Stimulated activated CD4-positive, alpha-beta T cell treated with anti-CD3 and anti-CD28 coated beads, Interleukin-4, amount 100 ng/mL, for 48 hours (primary cell): ENCODE measurements at places on chromosomes 4 and X.

- no peak for DNase-seq
Observed at GRCh38 chr4:109846395-109847098, 1.4 kb upstream of the LRIT3 start.

DNA sequence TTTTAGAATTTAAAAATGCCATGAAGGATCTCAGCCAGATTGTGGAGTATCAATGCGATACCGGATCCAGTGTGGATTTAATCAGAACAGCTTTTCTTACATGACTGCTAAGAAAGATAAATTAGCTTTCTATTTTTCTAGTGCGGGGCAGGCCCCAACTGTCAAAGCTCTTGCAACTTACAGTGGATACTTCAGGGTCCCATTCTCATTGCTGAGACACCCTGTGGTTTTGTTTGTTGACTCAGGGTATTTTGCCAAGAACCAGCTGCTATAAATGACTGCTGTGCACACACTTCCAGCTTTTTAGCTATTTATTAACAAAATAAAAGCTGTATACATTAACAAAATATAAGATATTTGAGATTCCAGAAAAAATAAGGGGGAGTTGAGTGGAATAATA is 166.4 kb downstream of the DCLK2 start:
- no peak for DNase-seq

GRCh38 chrX:100048156-100048555 is 361.9 kb downstream of the PCDH19 start:
- DNase-seq: no peak

- no peak for DNase-seq
Observed at GRCh38 chr4:145884775-145885174, 53.8 kb downstream of the ZNF827 start.

- DNase-seq: no peak
Observed at GRCh38 chr4:76704133-76704881, 193.6 kb downstream of the SOWAHB start.

DNA sequence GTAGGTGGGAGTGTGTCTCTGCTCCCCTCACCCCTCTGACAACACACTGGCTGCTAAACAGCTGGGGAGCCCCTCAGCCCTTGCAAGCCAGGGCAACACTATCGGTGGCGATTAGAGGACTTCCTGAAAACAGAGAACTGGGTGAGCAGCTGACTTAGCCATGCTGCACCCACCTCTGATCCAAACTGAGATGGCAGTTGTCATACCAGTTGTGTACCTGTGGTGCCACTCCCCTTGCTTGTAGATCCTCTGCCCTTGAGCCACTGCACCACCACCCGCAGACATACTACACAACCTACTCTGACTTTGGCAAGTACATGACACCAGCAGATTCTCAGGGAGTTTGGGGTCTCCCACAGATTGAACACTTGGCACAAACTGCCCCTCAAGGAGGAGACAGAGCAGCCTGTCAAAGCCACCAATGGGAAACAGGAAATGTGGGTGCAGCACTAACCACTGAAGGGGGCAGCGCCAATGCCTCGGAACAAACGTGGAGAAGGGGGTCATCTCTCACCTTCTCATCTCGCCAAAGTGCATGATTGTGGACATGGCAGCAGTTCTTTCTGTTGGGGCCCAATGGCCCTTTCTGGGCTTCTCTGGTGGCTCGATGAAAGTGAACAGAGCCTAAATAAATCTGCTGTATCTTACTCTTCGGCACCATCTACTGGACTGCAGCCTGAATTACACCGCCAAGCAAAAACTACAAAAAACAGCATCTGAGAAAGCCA is 119.8 kb downstream of the NEK1 start:
- no peak for DNase-seq

DNA sequence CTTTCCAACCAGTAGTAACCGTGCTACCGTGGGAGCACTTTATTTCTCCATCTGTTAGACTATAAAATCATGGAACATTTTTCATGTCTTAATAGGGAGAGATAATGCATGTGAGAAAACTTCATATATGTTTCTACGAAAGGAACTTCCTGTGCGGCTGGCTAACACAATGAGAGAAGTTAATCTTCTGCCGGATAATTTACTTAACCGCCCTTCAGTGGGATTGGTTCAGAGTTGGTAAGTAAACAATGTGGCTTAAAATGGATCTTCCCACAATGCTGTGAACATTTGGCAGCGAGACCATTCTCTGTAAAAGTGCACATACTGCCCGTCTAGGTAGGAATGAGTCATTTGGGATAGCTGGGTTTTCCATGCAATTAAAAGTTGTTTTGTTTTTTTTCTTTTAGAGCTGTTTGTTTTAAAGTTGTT is 29.6 kb downstream of the PDK3 start:
- no peak for DNase-seq

GRCh38 chrX:76148041-76148665 is 24.7 kb upstream of the PBDC1 start:
- no peak for DNase-seq

DNA sequence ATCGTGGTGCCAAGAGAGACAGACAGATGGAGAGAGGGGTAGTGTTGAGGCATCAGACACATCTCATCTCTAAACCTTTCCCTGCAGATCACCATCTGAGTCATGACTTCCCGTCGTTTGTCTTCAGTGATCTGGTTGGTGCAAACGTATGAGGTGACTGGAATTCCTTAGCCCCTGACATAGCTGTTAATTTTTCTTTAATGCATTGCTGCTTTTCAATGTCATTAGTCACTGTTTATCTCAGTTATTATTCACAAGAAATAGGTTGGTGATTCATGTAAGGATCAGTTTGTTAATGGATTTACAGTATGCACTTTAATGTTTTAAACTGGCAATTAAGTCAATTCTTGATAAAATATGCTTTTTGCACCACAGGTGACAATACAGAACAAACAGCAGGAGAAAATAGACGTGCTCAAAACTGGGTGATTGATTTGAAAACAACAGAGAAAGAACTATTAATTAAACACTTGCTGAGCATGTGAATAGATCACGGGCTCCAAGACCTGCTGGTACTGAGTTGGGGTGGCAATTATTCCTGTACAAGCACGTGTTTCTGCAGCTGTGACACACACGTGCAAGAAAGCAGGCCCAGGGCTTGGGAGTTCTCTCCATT is 1.3 kb upstream of the TMEM154 start:
- no peak for DNase-seq

DNA sequence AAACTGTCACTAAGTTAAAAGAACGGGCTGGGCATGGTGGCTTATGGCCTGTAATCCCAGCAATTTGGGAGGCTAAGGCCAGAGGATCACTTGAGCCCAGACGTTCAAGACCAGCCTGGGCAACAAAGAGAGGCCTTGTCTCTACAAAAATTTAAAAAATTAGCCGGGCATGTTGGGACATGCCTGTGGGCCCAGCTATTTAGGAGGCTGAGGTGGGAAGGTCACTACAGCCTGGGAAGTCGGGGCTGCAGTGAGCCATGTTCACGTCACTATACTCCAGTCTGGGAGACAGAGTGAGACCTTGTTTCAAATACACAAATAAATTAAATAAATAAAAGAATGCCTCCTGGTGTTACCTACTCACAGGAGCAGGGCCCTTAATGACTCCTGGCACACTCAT is 69.5 kb downstream of the APBB2 start:
- no peak for DNase-seq
